ENCODE measurements at places on chromosomes 2 and 18.

GRCh38 chr2:22756276-22757043 lies 628.5 kb upstream of the KLHL29 start:
- no peak for DNase-seq

DNA sequence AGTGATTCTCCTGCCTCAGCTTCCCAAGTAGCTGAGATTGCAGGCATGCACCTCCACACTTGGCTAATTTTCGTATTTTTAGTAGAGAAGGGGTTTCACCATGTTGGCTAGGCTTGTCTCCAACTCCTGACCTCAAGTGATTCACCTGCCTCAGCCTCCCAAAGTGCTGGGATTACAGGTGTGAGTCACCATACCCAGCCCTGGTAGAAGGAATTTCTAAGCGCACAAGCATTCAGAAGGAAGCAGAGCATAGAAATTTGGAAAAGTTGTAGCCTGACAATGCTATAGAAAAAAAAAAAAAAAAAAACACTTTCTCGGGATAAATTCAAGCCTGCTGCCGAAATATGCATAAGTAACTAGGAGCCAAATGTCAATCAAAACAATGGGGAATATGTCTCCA lies 249.4 kb downstream of the GRB14 start:
- no peak for DNase-seq

GRCh38 chr2:70767699-70768589 lies at the start of gene ADD2:
ADD2 (minus strand) TSS chr2:70768200; CDS start chr2:70706408, 61,792 bp downstream.
- no peak for DNase-seq

GRCh38 chr2:62947403-62947802 lies 103.2 kb upstream of the OTX1 start:
- no peak for DNase-seq

DNA sequence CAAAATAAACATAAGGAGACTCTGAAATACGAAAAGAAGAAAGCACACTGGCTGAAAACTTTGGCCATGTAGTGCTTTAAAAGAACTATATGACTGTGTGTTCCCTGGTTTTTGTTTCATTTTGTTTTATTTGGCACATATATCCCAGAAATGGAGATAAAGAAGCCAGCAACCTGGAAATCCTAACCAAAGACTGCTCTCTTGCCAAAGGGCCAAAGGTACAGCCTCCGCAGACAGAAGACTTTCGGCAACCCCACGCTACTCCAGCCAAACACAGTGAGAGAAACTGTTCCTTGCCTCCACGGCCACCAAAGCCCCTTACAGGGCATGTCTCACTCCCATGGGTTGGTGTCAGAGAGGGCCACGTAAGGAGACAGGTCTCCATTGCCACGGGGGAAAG lies 381.2 kb upstream of the NETO1 start:
- DNase-seq: no peak

GRCh38 chr18:49227441-49228165 lies 232.8 kb downstream of the DYM start:
- no peak for DNase-seq

- peak; percentile 91 for DNase-seq
Observed at GRCh38 chr2:218397820-218398436, 1.7 kb upstream of the CTDSP1 start.

DNA sequence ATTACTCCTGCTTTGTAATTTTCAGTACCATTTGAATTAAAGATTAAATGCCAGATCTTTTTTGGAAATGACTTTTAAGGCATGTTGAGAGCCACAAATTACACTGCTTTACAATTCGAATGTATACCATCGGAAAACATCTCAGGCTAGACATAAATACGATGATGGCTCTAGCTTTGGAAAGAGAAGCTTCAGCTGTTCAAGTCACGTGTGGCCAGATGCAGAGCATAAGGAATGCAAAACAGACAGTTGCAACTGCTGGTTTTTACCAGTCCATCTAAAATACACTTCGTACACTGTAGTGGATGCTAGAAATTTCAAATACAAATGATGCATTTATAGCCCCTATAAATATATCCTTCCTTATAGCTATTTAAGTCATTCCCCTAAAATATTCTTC lies 8.0 kb downstream of the ZNF516 start:
- DNase-seq: no peak

DNA sequence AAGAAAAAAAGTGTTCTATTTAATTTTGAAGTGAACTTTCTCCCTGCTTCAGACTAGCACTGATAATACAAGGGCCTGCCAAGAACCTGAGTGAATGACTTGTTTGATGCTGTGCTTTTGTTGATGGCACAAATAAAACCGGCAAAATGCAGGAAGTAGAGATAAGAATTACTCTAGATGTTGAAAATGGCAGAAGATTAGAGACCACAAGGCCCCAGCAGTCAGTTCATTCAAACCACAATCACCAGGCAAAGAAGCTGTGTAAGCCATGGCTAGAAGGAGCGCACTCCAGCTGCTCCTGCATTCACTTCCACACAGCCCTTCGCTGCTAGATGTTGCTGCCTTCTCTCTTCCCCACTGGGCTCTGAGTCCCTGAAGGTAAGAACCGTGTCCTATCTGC lies 297.1 kb downstream of the AGPS start:
- no peak for DNase-seq

DNA sequence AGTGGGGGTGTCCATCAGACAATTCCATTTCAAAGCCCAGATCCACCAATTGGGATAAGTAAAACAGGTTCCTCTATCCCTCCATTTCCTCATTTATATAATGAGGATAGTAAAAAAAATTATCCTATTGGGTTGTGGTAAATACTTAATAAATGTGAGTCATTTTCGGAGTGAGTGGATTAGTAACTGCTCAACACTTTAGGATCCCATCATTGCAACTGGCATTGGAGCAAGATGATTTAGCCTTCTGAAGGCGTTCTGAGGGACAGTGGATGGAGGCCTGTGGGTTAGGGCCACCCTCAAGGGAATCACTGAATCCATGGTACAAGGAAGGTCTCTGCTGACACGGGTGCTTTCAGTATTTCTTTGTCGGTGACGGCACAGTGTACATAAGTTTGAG lies 108.6 kb upstream of the FZD7 start:
- no peak for DNase-seq

GRCh38 chr18:32441533-32441932 lies 29.1 kb downstream of the GAREM1 start:
- no peak for DNase-seq

DNA sequence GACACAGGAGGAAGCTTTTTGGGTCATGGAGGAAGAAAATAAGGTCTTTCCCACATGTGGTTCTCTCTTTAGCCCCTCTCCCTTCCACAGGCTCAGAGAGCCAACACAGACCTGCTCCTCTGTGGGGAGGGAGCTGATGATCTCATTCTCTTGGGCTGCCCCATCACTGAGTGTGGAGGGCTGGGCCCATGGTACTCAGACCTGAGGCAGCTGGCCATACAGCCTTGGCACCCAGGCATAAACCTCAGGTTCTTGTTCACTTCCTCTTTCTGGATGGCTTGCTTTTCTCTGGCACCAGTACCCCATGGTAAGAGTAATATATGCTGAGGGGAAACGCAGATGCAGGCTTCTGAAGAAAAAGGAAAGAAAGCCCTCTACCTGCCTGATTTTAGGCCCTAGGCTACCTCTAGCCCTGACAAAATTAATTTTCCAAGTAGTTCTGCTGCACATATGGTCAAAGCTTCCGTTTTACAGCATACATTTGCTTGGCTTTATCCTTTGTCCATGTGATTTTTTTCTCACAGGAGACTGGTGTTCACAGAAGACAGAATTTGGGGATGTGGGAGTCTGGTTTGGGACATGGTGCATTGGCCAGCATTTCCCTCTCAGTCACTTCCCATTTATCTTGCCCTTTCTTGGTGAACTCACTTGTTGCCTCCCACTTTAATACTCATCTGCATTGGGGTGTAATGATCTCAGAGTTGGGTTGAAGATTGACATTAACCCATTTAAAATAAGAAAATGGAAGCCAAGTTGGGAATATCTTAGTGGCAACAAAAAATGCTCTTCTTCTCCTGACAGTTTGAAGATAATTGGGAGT lies 11.1 kb downstream of the DHRS9 start:
- DNase-seq: no peak

- no peak for DNase-seq
Observed at GRCh38 chr2:2887772-2888387, 489.7 kb downstream of the EIPR1 start.

DNA sequence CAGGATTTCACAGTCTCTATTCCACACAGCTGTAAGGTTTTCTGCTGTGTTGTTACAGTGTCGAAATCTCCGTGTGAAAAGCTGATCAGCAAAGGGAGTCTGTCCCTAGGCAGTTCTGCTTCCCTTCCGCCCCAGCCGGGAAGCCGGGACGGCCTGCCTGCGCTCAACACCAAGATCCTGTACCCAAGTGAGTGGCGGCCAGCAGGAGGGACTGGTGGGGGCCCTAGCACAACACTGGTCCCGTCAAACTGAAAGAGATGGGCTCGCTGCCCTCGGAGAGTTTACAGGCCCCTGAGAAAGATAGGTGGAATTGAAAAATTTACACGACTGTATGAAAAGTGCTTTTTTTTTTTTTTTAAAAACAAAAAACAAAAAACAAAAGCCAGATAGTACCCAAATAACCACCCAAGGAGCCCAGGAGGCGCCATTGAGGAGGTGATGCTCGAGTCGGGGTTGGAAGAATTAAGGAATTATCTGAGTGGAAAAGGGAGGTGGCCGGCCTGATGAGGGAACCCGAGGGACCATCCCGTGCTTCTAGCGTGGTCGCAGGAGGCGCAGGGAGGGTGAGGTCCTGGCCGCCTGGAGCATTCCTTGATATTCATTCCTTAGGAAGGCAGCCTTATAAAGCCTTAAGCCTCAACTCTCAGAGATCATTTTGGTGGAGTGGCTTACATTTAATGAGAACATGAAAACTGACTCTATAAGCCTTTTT lies 96.7 kb downstream of the DGKD start:
- DNase-seq: peak; percentile 42

DNA sequence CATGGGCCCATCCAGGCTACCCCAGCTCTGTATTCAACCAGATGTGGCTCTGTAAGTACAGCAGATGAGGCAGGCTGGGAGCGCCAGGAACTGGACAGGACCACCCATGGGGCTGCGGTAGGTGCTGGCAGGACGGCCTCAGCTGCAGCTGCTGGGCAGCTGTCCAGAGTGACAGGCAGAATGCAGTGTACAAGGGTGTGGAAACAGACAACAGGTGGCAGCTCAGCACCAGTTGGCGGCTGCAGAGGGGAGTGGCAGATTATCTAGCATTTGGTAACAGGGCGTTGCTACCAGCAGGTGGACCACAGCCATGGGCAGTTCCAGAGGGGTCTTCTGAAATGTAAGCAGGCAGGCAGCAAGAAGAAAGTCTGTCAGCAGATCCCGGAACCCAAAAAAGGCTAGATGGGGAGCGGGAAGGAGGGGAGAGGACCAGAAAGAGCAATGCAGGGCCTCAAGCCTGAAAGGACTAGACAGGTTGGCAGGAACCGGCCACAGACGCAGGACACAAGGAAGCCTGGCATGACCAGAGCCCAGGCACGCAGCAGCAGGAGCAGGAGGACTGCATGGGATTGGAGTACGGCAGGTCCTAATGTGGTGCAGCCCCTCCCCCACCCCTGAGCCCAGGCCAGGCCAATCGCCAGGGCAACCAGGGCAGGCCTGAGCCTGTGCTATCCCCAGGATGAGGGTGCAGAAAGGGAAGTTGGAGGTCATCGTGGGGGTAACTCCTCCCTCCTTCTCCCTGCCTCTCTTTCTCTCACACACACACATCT lies 24.7 kb downstream of the PKDCC start:
- no peak for DNase-seq

GRCh38 chr2:160581448-160581847 lies 87.8 kb upstream of the RBMS1 start:
- no peak for DNase-seq

GRCh38 chr2:221671515-221671914 lies 99.4 kb upstream of the EPHA4 start:
- DNase-seq: no peak

DNA sequence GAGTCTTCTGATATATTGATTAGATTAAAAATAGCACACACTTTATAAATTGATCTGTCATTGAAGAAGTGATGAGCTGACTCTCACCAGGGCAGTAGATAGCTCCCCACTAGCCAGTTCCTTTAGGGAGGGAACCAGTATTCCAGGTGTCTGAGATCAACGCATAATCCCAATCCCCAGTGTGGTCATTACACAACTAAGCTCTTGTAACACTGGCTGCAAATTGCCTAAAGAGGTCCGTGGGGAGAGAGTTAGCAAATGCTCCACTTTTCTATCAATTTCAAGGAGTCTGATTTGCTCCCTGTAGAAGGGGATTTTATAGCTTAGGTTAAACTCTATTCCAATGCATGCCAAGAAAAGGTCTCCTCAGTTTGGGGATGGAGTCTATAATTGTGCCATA lies 7.7 kb downstream of the SLC14A1 start:
- DNase-seq: no peak

DNA sequence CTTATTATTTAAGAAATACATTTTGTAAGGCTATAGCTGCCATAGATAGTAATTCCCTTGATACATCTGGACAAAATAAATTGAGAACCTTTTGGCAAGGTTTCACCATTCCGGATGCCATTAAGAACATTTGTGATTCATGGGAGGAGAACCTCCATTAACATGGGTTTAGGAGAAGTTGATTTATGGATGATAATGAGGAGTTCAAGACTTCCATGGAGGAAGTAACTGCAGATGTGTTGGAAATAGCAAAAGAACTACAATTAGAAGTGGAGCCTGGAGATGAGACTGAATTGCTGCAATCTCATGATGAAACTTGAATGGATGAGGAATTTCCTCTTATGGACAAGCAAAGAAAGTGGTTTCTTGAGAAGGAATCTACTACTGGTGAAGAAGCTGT lies 17.3 kb downstream of the PHLPP1 start:
- no peak for DNase-seq

GRCh38 chr18:11183637-11184036 lies 34.3 kb upstream of the PIEZO2 start:
- DNase-seq: no peak

- no peak for DNase-seq
Observed at GRCh38 chr2:88856409-88857135, 165.1 kb downstream of the RPIA start.

DNA sequence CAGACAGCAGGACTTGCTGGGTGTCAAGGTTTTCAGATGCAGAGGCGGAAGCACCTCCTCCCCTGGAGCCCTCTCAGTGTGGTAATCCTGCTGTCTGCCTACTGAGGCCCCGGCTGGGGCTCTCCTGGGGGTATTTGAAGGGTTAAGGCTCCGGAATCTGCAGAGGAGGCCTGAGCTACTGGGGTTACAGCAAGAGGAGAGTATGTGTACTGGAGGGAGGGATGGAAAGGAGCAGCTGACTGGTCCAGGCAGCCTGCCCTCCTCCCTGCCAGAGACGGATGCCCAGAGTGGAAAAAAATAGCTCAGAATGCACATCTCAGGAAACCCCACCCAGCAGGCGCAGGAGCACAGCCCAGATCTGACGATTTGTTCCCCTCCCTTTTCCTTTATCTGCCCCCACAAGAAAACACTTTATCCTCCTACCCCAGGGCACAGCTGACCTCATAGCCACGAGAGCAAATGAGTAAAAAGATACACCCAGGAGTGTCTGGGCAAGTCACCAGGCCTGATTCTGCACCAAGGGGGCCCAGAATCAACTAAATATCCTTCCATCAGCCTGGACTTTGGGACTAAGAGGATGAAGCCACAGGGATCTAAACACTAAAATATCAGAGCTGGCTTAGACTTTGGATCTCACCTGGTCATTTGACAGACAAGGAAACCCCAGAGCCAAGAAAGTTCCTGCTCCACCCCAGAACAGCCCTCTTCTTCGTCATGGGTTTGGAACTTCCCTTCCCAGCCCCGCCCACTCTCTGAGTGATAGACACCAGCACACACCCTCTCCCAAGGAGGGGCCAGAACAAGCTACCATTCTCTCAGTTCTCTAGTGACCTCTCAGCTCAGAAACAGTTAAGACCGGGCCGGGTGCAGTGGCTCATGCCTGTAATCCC lies 5.5 kb downstream of the TMBIM1 start:
- DNase-seq: peak; percentile 97
